ENCODE measurements at places on chromosomes 7 and 10. TPM values are rescaled to one million over a fixed set of nuclear protein-coding genes. Genes with fewer than 3 reads are reported as not detected.
A peak's percentile ranks its signal among the peaks of the same experiment; 100 is the strongest.

DNA sequence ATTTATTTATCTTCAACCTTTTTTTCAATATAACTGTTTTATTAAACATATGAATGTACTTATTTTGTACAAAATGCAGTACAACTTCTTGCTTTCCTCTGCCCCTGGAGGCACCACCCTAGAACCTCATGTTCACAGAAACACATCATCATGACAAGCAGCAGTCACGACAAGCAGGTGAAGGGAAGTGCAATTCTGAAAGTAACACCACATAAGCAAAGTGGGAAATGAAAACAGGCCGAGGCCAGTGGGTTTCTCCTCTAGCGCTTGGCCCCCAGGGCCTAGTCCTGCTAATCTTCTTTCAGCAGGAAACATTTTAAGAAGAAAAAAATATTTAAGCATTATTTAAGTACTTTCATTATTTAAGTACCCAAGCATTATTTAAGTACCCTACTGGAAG is 598.1 kb downstream of the SH2D4B start:
- no peak for DNase-seq

- DNase-seq = peak; percentile 15
These were observed 17.8 kb downstream of the NPSR1 start for GRCh38 chr7:34675749-34676374.

DNA sequence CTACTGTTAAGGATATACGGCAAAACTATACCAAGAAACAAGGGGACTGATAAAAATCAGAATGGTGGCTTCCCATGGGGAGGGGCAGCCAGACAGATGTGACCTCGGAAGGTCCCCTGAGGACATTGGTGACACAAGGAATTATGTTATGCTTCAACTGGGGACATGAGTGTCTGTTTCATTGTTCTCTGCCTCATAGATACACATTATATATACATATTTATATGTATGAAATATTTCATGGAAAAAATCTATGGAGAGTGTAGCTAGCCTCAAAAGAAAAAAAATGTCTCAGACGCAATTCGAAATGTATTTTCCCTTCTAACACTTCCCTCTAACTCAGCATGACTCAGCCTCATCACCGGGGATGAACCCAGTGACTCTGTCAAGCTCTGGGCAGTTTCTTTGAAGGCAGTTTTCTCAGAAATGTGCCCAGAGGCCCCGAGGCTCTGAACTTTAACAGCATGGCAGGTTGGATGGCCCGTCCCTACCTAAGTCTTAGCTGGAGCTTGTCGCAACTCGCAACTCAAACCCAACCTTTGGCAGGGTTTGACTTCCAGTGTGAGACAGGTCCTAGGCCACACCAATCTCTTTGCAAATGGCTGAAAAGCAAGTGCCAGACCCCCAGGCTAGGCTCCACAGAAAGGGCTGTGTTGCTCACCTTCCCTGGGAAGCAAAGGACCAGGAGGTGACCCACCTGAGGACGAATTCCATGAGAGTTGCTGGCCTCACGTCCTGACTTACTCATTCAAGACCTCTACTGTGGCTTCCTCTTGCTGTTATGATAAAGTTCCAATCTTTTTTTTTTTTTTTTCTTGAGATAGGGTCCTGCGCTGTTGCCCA is 86.9 kb downstream of the CARD11 start:
- DNase-seq = no peak

DNA sequence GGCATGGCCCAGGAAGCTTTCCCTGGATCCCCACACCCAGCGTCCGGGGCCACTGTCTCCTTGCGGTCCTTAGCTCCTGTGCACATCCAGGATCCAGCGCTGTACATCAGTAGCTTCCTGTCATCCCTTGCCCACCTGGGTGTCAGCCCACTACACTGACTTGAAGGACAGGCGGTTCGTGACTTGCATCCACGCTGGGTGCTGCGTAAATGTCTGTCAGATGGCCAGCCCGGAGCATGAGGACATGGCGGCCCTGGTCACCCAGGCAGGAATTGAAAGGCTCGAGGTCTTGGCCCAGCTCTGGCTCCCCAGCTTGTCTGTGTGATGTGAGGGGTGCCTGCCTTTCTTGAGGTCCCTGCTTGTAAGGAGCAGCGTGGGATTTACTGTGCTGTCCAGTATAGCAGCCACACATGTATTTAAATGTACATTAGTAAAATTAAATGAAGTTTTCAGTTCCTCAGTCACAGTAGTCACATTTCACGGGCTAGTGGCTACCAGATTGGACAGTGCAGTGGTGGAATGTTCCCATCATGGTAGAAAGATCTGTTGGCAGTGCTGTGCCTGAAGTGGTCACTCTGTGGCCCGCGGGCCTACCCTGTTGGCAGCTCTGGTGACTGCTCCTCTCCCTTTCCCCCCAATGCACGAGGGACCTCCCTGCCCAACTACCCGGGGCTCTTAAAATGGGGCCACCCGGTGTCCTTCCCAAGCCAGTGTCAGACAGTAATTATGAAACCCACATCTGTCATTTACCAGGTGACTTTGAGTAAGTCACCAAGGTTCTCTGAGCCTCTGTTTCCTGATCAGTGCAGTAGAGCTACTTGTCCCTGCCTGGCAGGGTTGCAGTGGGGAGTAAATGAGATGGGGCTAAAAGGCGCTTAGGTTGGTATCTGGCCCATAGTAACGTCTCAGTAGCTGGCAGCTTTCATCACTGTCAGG is 97.8 kb upstream of the PPIF start:
- DNase-seq = no peak

DNA sequence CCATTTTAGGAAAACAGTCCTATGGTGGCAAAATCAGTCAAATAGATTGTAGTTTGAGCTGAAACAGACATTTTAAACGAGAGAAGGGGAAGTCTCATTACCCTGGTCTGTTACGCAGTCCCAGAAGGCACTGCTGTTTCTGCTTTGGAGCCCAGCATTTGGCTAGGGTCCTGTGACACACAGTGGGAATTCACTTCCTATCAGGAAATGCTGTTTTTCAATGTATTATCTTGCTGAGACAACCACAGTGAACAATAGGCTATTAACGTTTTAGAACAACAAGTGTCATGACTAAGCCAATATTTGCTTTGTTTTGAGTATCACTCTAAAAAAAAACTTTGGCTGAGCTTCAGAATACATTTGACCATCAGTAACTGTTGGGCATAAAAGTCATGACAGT is 74.1 kb downstream of the ADD3 start:
- no peak for DNase-seq

DNA sequence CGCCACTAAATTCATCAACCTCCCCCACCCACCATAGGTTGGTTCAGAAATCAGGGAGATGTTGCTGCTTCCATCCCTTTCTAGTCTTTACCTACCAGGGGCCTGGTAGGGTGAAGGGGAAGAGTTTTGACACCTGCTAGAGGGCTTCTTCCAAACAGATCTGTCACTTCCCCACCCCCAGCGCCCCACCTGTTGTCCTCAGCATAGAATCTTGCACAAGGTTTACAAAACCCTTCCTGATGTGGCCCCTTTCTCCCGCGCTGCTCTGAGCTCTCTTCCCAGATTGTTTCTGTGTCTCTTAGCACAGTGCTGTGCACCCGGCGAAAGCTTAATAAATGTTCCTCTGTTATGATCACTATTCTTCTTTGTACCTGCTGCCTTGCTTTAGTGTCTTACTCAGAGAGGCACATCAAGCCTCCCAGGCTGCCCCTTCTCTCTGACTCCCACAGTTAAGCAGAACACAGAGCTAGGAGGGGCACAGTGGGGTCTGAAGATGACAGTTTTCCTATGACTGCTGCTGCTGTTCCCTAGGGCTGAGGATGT is 11.2 kb upstream of the C10orf95 start:
- no peak for DNase-seq

- peak; percentile 18 for DNase-seq
These were observed 43.4 kb downstream of the PTTG1IP2 start for GRCh38 chr7:90512821-90513254.

GRCh38 chr7:50657341-50657873 is 92.2 kb upstream of the DDC start:
- no peak for DNase-seq

- DNase-seq = no peak
These were observed 12.0 kb downstream of the TBX20 start for GRCh38 chr7:35241884-35242283.

PNLIPRP3 gene
- total RNA-seq = not detected

ELAPOR2 gene
- total RNA-seq = 13.8 TPM
